ENCODE measurements at places on chromosomes 11 and 22.

GRCh38 chr11:130636722-130637464 is 188.4 kb downstream of the ADAMTS15 start:
- peak; percentile 93 for DNase-seq

DNA sequence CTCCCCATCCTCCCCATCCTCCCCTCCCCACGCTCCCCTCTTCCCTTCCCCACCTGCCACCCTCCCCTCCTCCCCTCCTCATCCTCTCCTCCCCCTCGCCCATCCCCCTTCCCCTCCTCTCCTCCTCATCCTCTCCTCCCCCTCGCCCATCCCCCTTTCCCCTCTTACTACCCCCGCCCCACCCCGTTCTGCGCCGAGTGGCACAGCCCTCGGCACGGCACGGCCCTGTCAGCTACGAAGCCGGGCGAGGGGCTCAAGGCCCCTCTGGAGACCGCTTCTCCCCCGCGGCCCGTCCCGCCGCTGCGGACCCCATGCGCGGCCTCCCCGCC is 449.9 kb downstream of the OPCML start:
- DNase-seq = no peak

DNA sequence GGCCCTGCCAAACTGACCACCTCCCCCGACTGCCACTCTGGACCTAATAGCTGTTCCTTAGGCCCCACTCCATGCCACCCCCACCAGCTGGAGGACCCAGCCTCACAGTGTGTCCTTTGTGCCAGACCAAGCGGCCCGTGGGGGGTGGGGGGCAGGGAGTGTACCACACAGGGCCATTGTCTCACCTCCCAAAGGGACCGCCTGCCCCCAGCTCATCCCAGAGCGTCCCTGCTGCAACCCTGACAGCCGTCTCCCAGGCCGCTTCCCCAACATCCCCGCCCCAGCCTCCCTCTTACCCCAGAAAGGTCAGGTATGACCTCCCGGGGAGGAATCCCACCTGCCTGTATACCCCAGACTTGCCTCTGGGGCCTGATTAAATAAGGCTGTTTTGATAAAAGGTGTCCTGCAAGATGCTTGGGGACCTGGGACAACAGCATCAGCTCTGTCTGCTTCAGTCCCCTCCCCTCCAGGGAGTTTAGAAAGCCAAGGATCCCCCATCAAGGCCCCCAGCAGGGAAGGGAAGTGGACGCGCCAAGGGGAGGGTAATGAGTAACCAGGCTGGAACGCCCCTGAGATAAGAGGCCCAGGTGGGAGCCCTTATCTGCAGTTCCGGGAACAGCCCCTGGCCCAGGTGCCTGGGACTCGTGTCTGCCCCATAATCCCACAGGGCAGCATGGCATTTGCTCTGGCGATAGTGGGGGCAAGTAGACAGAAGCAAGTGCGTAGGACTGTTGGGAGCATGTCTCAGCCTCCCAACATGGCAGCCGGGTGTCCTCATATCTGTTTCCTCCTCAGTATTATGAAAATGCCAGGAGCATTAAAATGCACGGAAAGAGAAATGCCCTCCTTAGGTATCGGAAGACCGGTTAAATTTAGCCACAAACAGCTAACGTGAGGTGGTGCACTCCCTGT is 9.0 kb downstream of the CDC42EP1 start:
- no peak for DNase-seq

DNA sequence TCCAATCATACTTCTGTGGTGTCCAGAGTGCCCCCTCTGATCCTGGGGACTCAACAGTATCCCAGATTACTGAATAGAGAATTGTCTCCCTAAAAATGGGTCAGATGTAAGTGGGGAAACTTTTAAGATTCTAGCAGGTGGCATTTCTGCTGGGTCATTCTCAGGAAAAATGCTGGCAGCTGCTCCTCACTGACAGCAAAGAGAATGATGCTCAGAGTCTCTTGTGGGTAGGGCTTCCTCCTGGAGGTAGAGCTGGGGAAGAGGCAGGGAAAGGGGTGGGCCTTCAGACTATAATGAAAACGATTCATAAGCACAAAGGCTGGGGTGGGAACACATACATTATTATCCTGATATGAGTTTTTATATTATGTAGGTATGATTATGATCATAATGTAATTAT is 647.2 kb downstream of the NELL1 start:
- peak; percentile 11 for DNase-seq

DNA sequence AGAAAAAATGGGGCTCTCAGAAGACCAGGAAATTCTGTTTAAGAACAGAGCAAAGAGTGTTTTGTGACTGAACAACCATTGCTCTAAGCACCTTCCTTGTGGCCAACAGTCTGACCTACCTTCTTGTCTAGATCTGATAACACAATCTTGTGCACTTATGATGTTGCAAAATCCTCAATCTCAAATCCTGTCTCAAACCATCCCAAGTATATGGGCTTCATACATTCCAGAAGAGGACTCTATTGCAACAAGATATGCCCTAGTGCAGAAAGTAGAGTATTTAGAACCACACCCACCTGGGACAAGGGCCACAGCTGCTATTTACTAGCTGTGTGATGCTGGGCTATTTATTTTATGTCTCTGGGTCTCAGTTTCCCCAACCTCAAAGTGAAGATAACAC is 27.1 kb downstream of the RASSF10 start:
- DNase-seq = no peak

- DNase-seq = no peak
Measured at GRCh38 chr11:134564472-134565200, 152.6 kb upstream of the B3GAT1 start.

DNA sequence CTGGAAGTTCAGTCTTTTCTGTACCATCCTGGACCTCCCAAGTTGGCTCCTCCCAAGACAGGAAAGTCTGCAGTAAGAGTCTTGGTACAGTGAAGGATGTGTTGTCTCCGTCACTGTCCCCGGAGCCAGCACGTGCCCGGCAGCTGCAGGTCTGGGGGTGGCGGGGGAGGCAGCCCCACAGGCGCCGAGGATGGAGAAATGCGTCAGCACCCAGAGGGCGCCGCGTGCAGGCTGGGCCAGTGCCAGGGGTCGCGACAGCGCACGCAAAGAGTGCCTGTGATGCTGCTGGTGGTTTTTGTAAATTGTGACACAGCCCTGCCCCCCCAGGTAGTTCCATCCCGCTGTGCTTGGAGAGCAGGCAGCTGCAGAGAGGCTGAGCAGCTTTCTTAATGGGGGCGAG is 1200.5 kb downstream of the BRD1 start:
- DNase-seq = peak; percentile 30

Measured in SHP77 (cell line).